ENCODE measurements at places on chromosomes 2 and 18.

DNA sequence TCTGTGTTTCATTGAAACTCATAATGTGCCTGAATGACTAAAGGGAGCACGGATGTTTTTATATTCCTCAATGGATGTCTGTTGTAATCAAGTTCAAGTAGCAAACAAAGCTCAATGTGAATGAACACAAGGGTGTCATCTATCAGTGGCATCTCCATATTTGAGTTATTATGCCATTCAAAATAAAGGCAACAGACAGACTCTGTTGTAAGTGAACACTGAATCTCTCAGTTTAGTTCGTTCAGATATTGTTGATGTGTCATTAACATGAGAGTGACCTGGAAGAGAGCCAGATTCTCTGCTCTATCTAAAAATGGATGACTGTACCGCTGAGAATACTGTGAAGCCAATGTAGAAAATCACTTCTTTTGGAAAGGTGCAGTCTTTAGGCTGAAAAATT lies 118.7 kb downstream of the NUP35 start:
- no peak for DNase-seq

- DNase-seq, result no peak
Observed at GRCh38 chr2:202306034-202306433, 40.5 kb downstream of the NOP58 start.

GRCh38 chr18:6412933-6413472 lies 1.7 kb downstream of the L3MBTL4 start:
- no peak for DNase-seq

DNA sequence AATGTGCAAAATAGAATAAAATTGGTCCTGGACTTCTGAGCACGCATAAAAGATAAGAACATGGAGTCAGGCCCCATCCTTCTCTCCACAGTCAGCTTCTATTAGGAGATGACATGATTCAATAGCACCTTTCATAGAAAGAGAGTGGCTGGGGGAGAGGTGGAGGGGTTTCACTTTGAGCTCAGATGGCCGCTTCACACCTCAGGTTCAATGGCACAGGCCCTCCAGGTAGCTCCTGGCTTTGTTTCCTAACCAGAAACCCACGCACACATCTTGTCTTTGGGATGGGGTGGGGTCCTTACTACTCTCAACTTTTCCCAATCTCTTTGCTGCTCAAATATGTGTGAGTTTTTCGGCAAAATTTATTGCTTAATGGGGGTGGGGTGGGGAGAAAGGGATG lies 332.3 kb downstream of the CLIP4 start:
- DNase-seq, result peak; percentile 8

GRCh38 chr2:237456200-237456843 lies 30.7 kb upstream of the MLPH start:
- no peak for DNase-seq

DNA sequence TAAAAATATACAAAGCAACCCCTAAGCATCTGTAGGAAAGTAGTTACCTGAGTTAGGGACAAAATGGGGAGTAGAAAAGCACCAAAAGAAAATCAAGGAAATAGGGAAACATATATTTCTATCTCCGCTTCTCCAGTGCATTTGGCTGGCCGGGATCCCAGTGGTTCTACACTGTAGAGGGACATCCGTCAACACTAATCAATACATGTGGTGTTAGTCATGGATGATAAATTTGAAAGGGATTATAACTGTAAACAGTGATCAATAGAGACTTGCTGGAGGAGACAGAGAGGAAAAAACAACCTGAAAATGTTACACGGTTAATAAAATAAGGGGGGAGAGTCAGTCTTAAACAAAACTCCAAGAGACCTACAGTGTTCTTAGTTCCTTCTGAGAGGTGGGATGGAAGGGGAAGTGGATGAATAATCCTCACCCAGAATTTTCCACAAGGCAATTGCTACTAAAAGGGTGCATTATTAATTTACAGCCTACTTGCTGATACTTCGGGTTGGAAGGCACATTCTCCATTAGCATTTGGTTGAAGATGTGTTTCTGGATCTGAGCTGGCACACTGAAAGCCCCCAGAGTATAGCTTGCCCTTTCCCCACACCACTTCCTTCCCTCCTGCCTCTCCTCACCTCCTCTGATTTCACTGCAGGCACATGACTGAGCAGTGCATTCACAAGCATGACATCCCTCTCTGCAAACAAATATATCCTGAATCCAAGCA lies 530.0 kb downstream of the BCL11A start:
- no peak for DNase-seq

- DNase-seq, result no peak
Observed at GRCh38 chr18:25103468-25104155, 248.4 kb downstream of the ZNF521 start.

- DNase-seq, result peak; percentile 72
Observed at GRCh38 chr2:11583840-11584524, 50.1 kb downstream of the GREB1 start.

- DNase-seq, result no peak
Observed at GRCh38 chr2:142707318-142707717, 170.1 kb upstream of the KYNU start.

DNA sequence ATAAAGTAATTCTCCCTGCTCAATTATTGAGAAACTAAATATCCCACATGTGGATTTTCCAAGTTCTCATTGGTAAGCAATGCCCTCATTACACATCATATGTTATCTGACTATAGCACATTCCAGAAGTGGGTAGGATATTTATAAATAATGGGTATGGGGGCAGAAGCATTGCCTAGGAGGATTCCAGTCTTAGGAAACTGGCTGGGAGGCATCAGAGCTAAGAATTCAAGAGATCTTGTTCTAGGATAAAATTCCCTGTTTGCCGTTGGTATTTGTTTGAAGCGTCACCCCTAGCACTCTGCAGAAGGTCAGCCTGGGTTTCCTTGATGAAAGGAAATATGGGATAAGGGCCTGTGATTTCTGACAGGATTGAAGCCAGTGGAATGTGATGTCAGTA lies 20.1 kb downstream of the SIX2 start:
- no peak for DNase-seq

DNA sequence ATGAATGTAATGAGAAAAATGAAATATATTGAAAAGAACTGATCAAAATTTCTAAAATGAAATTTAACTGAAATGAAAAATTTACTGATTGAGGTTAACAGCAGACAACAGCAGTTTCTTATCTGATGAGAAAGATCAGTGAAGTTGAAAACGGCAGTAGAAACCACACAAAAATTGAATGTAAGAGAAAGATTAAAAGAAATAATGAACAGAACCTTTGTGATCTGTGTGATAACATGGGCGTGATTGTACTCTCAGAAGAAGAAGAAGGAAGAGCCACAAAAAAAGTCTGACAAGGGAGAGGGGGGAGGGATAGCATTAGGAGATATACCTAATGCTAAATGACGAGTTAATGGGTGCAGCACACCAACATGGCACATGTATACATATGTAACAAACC lies 45.2 kb downstream of the FAM117B start:
- no peak for DNase-seq

DNA sequence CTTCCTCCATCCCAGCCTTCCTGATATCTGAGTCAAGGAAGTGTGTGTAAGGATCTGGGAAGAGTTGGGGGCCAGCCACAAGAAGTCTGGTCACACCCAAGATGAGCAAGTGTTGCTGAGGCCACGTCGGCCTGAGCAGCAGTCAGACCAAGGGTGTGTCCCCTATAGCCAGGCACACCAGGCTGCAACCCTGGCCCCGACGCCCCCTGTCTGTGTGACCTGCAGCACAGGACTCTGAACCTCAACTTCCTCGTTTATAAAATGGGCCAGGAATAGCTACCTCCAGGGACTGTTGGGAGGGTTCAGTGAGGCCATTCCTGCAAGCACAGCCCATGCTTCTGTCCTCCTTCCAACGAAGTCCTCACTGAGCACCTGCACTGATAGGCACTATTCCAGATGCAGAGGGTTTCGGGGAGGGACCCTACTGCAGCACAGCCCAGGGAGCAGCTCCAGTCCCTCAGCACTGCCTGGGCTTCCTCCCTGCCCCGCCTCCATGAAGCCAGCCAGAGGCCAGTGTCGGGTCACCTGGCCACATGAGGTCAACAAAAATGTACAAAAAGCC lies 13.3 kb downstream of the LIMS2 start:
- DNase-seq, result no peak
